ENCODE measurements at places on chromosomes 12 and 14. TPM values are rescaled to one million over a fixed set of nuclear protein-coding genes. Genes with fewer than 3 reads are reported as not detected.

GRCh38 chr12:52794479-52795331, 1.2 kb downstream of the KRT3 start:
- no peak for DNase-seq

GRCh38 chr12:46233423-46233822, 35.4 kb downstream of the SLC38A1 start:
- DNase-seq, result no peak

GRCh38 chr12:89907659-89908058, 199.0 kb upstream of the ATP2B1 start:
- DNase-seq, result no peak

GRCh38 chr14:68235011-68235410, 415.4 kb downstream of the RAD51B start:
- DNase-seq, result no peak

GRCh38 chr12:6277982-6278438, 32.5 kb upstream of the PLEKHG6 start:
- no peak for DNase-seq

- DNase-seq, result no peak
Observed at GRCh38 chr14:91396959-91397815, 20.4 kb downstream of the CCDC88C start.

GRCh38 chr14:36741858-36742257, 80.2 kb downstream of the PAX9 start:
- no peak for DNase-seq

DNA sequence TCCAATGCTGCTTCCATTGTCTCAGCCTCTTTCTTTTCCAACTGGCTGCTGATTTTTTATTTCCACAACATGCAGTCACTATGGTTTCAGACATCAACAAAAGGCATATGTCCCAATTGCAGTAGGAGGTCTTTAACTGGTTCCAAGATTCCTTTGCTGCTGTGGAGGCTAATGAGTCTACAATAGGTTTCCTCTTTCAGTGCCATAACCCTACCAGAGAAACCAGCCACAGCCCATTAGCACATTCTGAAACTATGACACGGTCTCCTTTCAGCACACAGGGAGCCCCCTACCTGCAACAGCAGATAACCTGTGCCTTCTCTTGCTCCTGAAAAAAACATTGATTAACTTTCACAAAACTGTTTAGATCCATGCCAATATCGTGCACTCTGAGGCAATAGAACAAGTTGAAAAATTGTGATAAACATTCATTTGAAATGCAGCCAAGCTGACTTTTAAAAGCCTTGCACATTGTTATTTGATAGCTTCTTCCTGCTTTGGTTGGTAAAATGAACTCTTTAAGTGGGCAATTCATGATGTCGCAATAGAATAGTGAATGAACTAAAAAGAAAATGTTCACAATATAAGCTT, 32.4 kb downstream of the PLEKHG7 start:
- no peak for DNase-seq

GRCh38 chr14:44565968-44566367, 58.9 kb upstream of the FSCB start:
- no peak for DNase-seq

DNA sequence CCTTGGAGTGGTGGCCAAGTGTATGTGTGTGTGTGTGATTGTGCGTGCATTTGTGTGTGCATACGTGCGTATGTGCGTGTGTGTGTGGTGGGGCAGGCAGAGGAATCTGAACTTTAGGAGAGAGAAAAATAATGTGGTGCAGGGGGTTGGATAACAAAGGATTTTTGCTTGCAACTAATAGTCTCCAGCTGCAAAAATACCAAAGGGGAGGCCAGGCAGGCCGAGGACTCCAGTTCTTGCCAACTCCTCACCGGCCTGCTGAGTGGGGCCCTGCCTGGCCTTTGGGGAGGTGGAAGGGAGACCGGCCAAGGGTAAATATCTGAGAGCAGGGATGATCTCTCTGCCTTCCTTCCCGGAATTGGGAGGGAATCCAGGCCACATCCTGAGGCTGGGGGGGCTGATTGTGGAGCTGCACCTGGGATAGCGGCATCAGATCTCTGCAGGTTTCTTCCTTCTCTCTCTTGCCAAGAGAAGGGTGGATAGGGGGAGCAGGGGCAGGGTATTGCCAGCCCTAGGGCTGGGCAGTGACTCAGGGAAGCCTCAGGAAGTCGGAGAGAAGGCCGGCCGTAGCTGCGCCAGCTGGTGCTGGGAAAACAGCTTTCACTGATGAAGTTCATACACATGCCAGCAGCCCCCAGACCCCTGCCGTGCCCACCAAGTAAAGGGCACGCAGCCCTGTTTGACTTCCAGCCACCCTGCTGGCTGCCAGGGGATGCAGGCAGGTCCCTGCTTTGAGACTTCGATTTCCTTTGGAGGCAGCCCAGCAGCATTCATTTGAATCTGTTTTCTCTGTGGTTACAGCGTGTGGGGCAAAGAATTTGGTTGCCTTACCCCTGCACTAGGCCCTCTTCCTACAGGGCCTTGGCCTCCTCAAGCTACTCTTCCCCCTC, 4.6 kb upstream of the LRP1-AS start:
- DNase-seq, result no peak

Gene ACADS
- total RNA-seq, result 12.8 TPM

Gene ESRRB
- 0.16 TPM for total RNA-seq

All from mesothelial cell of epicardium (in vitro differentiated cells).